ENCODE measurements at places on chromosomes 11 and 22.

DNA sequence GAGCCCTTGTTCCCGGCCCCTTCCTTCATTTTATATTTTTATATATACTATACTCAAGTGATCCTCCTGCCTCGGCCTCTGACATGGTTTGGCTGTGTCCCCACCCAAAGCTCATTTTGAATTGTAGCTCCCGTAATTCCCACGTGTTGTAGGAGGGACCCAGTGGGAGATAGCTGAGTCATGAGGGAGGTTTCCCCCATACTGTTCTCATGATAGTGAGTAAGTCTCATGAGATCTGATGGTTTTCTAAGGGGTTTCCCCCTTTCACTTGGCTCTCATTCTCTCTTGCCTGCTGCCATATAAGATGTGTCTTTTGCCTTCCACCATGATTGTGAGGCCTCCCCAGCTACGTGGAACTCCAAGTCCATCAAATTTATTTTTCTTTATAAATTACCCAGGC, 7.2 kb upstream of the ZNF280A start:
- no peak for DNase-seq

GRCh38 chr11:75560644-75561043, 1.4 kb upstream of the SERPINH1 start:
- DNase-seq, result no peak

- peak; percentile 99 for DNase-seq
Measured at GRCh38 chr11:35629914-35630313, 11.7 kb downstream of the FJX1 start.

DNA sequence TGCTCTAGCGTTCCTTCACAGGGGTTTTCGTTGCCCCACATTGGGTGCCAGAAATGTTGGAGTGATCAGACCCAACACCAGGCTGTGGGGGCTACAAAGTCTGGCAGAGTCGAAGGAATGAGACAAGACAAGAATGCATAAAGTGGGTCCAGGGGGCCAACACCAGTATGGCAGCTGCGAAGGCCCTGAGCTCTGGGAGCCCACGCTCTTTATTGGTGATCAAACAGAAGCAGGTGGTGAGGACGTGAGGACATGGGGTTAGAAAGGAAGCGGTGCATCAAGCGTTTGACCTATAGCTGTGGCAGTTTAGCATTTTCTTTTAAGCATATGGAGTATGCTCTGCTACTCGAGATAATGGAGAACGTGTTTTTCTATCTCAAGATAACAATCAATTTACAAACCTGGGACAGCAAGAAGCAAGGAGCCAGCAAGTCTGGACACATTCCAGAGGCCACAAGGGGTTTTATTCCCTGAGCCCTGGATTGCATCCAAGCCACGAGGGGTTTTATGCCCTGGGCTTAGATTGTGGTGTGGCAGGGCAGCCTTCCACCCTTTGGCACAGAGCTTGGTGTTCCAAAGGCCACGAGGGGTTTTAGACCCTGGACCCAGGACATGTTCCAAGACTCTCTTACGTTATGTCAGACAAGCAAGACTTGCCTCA, 3.9 kb upstream of the DNAJB13 start:
- DNase-seq, result no peak

DNA sequence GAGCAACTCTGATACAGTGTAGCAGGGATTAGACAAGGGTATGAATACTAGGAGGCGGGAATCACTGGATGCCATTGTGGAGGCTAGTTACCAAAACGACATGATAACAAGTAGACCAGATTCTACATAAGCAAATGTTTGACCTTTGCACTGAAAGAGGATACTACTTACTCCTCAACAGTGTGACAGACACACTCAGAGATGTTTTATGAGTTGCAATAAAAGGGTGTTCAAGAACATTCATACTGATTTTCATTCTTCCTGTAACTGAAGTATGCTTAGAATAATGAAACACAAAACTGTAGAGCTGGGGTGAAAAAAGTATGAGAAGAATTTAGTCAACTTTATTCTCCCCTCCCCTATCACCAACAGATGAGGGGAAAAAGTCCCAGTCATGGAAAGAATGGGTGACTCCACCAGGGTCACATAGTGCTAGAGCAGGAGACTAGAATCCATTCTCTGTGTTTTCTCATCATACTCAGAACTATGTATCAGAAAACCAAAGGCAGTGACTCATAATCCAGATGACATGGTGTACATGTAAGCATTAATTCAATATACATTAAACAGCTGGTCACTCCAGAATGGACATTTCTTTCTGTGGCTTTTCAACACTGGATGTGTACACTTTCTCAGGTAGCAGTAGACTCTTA, 32.8 kb downstream of the ARHGAP20 start:
- no peak for DNase-seq

DNA sequence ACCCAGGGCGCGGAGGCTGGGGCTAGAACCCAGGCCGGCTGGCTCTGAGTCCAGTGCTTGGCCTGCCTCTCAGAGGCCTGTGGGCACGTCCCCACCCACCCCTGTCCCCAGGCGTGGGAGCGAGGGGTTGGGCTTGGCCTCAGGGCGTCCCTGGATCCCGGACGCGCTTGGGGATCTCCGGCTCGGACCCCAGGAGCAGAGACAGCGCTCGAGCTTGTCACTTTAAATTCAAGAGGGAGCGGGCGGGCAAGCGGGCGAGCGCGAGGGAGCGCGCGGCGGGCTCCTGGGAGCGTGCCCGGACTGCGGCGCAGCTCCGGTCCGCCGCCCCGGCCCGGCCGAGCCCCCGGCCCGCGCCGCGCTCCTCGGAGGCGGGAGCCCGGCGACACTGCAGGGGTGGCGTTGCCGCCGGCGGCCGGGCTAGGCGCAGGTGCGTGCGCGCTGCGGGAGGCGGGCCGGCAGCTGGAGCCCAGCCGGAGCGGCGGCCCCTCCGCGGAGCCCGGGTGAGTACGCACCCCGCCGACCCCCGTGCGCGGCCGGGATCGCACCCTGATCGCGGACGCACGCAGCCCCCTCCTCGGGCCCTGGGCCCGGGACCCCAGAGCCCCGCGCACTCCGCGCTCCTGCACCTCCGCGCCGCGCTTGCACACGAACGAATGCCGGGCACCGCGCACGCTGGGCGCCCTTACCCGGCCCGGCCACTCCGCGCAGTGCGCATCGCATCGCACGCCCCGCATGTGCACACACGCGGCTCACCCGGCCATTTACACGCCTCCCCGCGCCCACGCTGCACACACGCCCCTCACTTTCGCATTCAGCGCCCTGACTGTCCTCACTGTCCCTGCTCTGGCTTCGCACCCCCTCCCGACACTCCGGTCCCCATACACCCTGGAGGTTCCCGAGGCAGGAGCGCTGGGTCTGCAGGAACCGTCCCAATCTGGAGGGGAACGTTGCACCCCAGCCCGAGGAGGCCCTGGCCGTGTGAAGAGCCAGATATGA, at the start of gene SYT12:
Gene SYT12 (plus strand): TSS at position 174 of the 996 bp plus-strand sequence. CDS start 7,011 bp downstream, outside the sequence.
- DNase-seq, result no peak

DNA sequence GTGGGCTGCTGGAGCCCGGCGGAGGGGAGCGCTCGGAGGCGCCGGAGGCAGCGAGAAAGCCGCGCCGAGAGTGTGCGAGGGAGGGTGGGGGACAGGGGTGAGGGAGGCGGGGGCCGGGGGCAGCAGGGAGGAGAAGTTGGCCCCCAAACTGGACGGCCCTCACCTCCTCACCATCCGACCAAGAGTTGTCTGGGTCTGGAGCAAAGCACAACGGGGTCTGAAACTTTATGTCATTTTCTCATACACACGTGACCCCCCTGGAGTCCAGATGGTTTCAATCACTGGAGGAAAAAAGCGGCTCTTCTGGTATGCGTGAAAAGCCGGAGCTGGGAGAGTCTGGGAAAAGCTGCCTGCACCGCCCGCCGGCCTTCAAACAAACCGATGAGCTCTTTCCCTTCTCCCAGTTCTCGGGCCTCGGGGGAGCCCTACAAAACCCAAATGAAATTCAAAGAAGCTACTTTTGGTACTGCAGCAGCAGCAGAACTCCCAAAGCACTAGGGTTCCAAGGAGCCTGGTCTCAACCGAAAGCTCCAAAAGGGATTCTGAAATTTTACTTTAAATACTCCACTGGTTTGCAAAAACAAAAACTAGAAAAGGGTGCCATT, 39.7 kb upstream of the AKIP1 start:
- peak; percentile 75 for DNase-seq
